Stimulated activated CD4-positive, alpha-beta T cell treated with anti-CD3 and anti-CD28 coated beads, Interleukin-1b, Interleukin-23, amount 100 ng/mL, for 1 hour (primary cell): ENCODE measurements at places on chromosomes 4 and X.

DNA sequence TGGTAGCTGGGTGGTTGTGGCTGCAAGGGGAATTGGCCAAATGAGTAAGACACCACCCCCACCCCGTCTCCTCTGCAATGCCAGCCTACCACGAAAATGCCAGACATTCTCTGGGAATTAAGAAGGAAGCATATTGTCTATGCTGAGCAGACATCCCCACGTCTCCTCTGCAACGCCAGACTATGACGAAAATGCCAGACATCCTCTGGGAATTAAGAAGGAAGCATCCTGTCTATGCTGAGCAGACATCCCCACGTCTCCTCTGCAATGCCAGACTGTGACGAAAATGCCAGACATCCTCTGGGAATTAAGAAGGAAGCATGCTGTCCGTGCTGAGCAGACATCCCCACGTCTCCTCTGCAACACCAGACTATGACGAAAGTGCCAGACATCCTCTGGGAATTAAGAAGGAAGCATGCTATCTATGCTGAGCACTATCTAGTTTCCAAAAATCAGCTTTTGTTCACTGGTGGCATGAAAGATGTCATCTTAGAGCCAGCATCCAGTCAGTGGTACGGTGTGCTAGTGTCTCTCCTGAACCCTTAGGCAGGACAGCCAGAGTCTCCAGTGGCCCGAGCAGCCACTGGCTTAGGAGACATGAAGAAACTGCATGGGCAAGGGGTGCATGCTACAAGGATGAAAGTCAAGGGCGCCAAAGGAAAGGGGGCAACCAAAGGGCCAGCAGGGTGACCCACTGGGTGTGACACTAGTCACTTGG is 339.8 kb upstream of the FRG1 start:
- DNase-seq: no peak

DNA sequence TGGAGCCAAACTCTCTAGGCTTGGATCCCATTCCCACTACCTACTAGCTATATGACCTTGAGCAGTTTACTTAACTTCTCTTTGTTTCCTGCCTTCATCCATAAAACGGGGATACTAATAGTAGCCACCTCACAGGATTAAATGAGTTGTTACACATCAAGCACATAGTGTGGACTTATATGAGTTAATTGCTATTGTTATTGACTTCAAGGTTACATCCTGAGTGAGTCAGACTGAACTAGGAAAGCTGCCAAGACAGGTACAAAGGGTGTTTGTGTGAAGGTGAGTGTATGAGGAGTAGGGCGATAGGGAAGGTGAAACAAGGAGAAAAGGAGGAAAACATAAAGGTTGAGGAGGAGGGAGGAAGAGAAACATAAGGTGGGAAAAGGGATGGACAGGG is 32.2 kb downstream of the TFDP3 start:
- DNase-seq: no peak

- DNase-seq: no peak
Measured at GRCh38 chrX:129784371-129784770, 4.6 kb downstream of the SASH3 start.

- DNase-seq: no peak
Measured at GRCh38 chr4:6178757-6179156, 21.6 kb downstream of the JAKMIP1 start.

DNA sequence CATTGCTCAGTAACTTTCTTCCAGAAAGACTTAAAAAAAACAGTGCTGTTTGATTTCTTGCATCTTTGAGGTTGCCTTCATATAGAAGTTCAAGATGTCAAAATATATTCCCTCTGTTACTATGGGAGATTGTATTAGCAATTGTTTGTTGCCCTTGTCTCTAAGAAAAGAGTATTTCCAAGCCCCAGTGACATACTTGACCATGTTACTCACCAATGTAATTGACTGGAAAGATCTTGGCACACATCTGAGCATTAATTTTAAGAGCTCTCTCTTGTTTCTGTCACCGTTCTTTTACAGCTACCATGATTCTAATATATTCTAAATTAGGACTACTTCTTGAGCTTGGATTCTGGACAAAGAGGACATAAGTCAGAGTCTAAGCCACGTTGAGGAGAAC is 902.7 kb upstream of the EPHA5 start:
- DNase-seq: no peak

GRCh38 chrX:139290310-139290709 is 240.2 kb upstream of the F9 start:
- no peak for DNase-seq
